Left renal cortex interstitium (tissue), 4 donors: ENCODE measurements at places on chromosomes 16 and 17.

GRCh38 chr17:46199379-46199778 lies 6.2 kb upstream of the KANSL1 start:
- no peak for DNase-seq

DNA sequence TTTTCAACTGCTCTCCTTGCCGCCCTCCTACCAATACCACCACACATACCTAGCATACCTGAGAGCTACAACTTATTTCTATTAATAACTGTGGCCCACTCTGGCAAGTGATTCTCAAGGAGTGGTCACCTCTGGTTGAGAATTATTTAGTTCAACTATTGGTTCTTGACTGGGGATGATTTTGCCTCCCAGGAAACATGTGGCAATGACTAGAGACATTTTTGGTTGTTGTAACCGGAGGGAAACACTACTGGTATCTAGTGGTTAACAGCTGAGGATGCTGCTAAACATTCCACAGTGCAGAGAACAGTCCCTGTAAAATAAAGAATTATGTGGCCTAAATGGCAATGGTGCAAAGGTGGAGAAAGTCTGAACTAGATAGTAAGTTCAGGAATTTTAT lies 96.7 kb downstream of the TRIM37 start:
- no peak for DNase-seq

GRCh38 chr17:21183468-21183867 lies 30.5 kb downstream of the TMEM11 start:
- no peak for DNase-seq

- no peak for DNase-seq
These were observed 33.7 kb upstream of the MFSD6L start for GRCh38 chr17:8832711-8833352.

GRCh38 chr17:67390006-67390645 lies 13.0 kb downstream of the PITPNC1 start:
- DNase-seq, result no peak

- no peak for DNase-seq
These were observed 162.1 kb upstream of the SALL1 start for GRCh38 chr16:51313198-51313597.

GRCh38 chr17:48816774-48817590 lies at the start of gene TTLL6:
Gene TTLL6 (minus strand): TSS chr17:48817229. CDS start chr17:48817072, 157 bp downstream.
- DNase-seq, result peak; percentile 82

GRCh38 chr16:66741169-66741900 lies 10.1 kb downstream of the DYNC1LI2 start:
- DNase-seq, result no peak

- peak; percentile 41 for DNase-seq
These were observed 6.5 kb downstream of the HIGD1B start for GRCh38 chr17:44854192-44854591.

GRCh38 chr17:16259926-16260325 lies 42.9 kb downstream of the PIGL start:
- no peak for DNase-seq

GRCh38 chr16:78184238-78185183 lies 85.1 kb downstream of the WWOX start:
- peak; percentile 48 for DNase-seq

DNA sequence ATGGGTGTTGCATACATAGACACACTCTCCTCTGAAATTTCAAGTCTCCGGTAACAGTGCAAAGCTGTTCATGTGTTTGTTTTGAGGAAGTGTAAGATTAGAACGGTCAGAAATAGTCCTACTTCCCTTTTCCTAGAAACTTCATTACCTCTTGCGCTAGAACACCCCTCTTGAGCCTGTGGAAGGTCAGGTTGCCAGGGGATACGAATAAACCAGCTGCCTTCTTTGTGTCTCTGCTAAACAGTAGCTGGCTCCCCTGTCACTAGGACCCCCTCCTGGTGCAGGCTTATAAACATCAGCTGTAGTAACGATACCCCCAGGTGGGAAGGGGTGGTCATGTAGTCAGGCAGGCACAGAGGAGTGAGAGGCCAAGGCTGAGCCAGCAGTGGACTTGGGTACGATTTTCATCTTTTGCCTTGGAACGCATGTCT lies 113.4 kb upstream of the RCVRN start:
- DNase-seq, result no peak

- DNase-seq, result no peak
These were observed 21.2 kb downstream of the MTHFSD start for GRCh38 chr16:86533767-86534351.

GRCh38 chr17:79986411-79987186 lies 49.1 kb downstream of the TBC1D16 start:
- no peak for DNase-seq

DNA sequence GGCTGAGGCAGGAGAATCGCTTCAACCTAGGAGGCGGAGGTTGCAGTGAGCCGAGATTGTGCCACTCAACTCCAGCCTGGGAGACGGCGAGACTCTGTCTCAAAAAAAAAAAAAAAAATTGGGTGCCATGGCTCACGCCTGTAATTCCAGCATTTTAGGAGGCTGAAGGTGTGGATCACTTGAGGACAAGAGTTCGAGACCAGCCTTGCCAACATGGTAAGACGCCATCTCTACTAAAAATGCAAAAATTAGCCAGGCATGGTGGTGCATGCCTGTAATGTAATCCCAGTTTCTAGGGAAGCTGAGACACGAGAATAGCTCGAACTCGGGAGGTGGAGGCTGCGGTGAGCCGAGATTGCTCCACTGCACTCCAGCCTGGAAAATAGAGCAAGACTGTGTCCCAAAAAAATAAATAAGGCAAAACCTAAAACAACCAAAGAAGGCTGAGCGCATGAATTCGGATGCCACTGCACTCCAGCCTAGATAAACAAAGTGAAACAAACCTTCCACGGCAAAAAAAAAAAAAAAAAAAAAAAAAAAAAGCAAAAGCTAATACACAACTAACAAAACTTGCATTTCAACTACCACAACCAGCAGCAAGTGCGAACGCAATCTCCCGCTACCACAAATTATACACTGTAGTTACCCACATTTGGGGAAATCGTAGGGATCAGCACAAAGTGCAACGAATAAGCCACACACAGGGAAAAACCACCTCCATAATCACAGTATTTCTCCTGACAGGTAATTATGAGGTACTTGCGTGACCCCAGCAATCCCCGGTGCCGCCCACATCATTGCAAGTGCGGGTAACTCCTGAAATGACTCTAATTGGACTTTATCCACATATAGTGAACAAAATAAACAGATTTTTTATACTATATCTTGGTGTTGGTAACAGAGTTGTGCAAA lies 25.6 kb downstream of the TEX14 start:
- DNase-seq, result no peak

GRCh38 chr17:39757931-39758873 lies 20.5 kb downstream of the GRB7 start:
- DNase-seq, result no peak

GRCh38 chr17:74680213-74680612 lies 32.5 kb downstream of the CD300LF start:
- no peak for DNase-seq

GRCh38 chr17:13508896-13509295 lies 92.8 kb downstream of the HS3ST3A1 start:
- no peak for DNase-seq

DNA sequence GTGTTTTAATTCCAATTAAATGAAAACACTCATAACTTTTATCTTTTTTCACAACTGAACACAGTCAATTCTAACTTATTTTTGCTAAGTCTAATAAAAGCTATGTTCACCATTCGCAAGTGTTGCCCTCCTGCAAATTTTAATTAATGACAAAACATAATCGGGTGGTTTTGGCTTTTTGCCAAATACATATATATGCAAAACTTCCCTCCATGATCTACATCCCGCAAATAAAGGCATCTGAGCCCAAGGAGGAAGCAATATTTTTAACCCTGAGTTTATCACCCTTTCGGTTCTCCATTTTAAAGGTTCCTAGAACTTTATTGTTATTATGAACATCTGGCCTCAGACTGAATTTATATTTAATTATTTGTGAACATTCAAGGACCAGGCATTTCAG lies 507.9 kb downstream of the CDH13 start:
- DNase-seq, result no peak

DNA sequence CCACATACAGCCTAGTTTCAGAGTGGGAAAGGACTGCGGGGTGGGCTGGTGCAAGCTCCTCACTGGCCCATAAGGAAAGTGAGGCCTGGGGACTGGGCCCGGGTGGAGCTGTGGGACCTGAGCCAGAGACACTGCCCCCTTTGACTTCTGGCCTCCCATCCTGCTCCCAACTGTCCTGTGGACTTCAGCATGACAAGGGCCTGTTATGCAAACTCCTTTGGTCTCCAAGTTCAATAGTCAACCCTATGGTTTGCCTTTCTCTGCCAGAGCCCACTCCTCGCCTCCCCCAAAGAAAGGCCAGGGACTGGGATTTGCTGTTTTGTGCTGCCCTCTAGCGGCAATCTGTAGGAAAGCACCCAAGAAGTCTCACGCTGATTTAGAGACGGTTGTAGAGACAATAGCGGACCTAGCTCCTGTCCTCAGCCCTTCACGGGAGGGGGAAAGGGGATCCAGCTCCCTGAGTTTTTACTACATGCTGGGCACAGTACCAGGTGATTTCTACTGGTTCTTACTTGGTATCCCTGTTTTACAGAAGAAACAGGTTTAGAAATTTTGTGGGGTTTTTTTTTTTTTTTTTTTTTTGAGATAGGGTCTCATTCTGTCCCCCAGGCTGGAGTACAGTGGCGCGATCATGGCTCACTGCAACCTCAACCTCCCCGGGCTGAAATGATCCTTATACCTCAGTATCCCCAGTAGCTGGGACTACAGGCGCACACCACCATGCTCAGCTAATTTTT lies 1.2 kb upstream of the TLCD3B start:
- DNase-seq, result no peak

GRCh38 chr16:85431431-85432124 lies 181.5 kb upstream of the GSE1 start:
- no peak for DNase-seq

DNA sequence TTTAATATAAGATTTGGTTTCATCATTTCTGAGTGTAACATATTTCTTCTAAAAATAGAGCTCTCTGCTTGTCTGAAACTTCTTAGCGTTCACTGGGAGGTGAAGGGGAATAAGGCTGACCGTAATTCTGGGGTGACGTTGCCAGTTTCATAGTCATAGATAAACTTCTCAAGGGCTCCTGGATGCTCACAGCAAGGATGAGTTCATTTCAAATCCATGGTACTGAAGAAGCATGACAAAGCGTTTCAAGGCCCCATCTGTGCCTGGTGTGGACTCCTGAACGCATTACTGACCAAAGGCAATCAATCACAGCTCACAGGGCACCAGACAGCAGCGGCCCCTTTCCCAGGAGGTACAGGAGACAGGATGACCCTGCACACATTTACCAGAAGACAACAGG lies 12.0 kb upstream of the EVPL start:
- no peak for DNase-seq

DNA sequence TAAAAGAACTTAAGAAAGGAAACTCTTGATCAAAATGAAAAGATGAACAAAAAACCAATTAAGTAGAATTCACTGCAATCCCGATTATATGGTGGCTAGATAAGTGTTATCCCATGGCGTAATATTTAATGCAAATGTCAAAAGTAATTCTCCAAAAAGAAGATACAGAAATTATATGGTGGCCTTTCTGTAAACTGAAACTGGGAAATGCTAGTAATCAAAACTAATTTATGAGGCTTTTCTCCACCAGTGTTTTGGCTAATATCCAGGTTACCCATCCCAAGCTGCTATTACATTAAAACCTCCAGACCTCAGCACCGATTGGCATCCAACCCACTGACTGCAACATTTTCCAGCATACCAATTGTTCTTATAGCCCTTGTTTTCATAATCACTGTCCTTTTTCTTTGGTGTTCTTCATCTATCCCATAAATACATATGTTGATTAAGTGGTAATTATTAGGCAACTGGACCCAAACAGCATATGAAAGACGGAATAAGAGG lies 77.2 kb upstream of the TNRC6A start:
- DNase-seq, result no peak

DNA sequence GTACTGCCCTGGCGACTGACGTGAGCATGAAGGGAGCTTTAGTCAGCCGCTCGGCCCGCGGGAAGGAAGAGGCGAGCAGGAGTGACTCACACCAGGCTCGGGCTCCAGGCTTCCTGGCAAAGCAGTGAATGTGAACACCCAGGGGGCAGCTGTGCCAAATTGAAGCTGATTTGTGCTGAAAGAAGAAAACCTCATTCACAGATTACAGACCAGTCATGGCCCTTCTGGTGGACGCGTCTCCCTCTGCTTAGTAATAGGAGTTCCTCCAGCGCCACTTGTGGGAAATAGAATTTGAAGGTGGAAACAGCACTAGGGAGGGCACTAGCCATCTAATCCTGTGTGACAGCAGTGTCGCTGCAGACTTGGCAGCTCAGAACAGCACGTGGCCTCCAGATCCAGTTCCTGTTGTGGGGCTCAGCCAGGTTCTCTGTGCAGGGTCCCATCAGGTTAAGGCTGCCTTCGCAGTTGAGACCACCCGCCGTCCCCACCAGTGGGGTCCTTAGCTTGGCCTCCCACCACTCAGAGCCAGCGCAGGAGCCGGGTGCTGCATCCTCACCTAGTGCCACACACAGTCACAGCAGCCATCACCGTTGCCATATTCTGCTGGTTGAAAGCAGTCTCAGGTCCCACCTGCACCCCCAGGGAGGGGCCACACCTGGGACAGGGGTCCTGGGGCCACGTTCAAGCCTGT lies 164.5 kb upstream of the CHMP6 start:
- DNase-seq, result no peak

- no peak for DNase-seq
These were observed 185.3 kb downstream of the AATF start for GRCh38 chr17:37134050-37134449.

DNA sequence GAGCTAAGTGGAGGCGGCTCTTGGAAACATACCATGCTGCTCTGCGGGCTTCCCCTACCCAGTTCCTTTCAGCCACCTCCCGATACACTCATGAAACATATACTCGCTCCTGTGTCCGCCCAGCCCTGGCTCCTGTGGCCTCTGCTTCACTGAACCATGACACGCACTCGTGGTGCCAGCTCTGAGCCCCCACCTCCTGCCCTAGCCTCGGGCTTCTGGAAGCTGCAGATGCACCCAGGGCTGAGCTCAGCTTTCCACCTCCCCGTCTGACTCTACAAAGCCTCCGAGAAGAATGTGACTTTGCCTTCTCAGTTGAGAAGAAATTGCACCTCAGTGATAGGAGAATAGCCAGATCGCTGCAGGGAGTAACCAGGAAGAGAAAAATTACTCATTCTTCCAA lies 11.0 kb downstream of the CALB2 start:
- no peak for DNase-seq

DNA sequence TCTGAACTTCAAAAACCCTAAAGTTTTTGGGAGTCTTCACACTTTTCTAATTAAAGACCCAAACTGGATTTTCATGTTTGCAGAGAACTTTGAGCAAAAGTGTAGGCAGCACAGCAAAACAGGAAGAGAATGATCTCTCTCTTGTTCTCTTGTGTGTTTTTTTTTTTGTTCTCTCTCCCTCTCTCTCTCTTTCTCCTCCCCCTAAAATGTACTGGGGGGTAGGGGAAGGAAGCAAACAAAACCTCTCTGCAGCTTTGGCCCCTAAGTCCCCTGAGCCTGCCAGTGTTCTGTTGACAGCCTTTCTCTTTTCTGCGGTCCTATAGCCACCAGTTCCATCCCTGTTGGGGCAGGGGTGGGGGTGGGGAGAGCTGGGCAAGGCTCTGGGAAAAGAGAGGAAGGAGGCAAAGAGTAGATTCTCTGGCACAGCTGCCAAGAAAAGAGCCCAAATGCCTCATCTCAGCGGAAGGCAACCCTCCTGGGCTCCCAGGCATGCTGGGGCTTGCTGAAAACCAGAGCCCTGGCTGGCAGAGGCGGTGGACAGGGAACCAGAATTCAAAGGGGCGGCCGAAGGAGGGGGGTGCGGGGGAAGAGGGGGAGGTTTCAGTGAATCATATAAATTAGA lies 295.3 kb downstream of the SOX9 start:
- DNase-seq, result no peak

- DNase-seq, result no peak
These were observed 81.9 kb downstream of the STH start for GRCh38 chr17:46081018-46081320.
